ENCODE measurements at places on chromosomes 13 and 19.
A peak's percentile ranks its signal among the peaks of the same experiment; 100 is the strongest.

DNA sequence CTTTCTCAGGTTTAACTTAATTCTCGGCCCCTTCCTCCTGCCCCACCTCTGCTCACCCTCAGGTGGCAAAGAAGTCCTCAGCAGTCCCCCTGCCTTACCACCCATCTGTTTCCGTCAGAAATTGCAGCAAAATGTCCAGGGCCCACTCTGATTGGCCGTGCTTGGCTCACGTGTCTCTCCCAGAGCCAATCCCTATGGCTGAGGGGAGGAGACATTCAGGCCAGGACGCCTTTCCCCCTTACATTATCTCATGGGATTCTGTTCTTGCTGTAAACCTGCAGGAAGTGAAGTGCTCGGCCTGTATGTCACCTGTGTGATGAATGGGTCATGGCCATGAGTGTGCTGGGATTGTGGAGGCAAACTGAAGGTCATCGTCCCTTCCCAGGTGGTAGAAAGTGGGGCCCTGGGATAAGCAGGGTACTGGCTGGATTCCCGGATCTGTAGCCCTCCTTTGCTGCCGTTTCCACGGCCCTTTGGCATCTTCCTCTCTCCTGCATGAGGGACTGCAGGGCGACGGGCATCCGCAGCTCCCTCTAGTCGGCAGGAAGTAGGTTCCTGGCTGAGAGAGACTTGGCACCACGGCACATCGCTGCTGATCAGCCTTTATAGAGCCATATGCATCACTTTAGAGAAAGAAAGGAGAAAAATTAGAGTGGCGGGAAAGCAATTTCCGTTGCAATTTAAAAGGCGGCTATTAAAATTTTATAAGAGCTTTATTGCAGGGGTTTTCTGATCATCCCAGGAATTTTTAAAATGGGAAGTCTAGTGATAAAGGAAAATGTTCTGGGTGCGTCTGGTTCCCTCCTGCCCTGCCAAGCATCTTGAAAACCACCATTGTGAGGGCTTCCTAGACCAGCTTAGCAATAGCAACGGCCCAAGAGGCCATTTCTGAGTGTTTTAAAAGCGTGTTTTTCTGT, 118.2 kb downstream of the SIPA1L3 start:
- DNase-seq: no peak

DNA sequence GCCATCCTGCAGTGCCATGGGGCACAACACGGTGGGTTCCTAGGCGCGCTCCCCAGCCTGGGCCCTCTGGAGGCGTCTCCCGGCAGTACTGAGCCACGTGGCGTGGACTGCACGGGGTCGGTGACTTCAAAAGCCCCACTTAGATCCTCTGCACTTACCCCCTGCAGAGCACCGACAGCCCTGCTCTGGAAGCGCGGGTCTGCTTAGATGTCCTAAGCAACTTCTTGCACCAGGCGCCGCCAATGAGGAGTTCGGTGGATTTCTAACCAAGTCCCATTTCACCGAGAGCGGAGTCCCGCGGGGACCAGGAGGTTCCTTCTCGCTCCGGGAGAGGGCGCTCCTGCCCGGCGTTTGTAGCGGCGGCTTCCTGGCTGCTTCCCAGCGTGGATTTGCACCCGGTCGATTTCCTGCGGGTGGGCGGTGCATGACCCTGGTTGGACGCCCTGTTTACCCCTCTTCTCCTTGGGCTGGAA, 25.2 kb upstream of the ZNF845 start:
- no peak for DNase-seq

- DNase-seq: no peak
Observed at GRCh38 chr13:113756441-113757097, 2.5 kb upstream of the TMEM255B start.

DNA sequence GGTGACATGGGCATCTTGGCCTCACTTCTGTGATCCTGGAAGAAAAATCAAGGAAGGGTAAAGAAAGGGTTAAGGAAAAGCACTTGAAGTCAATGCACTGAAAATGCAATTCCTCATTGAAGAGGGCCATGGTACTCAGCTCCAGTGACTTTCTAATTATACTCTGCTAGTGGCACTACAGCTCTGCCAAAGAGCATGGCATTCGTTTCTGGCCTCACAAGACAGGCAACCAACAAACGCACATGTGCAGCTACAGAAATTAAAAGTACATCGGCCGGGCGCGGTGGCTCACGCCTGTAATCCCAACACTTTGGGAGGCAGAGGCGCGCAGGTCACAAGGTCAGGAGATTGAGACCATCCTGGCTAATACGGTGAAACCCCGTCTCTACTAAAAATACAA, 21.8 kb downstream of the SACS start:
- DNase-seq: no peak

DNA sequence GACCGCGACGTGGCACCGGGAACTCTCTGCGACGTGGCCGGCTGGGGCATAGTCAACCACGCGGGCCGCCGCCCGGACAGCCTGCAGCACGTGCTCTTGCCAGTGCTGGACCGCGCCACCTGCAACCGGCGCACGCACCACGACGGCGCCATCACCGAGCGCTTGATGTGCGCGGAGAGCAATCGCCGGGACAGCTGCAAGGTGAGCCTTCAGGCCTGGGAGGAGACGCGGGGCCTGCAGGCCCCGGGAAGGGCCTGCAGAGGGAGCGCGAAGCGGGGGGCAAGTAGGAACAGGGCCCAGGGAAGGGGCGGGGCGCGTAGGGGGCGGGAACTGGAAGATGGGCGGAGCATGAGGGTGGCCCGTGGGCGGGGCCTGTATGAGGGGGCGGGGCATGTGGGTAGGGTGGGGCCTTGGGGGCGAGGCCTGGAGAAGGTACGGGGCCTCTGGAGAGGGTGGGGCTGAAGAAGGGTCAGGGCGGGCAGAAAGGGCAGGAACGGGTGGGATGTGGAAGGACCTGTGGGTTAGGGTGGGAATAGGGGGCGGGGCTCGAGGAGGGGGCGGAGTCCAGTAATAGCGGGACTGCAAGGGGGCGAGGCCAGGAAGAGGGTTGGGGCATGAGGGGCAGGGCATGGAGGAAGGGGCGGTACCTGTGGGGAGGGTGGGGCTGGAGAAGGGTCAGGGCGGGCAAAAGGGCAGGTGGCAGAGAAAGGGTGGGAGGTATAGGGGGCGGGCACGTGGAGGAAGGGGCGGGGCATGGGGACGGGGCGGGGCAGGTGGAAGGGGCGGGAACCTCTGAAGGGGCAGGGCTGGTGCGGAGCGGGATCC, 2.5 kb downstream of the CFD start:
- peak; percentile 37 for DNase-seq

DNA sequence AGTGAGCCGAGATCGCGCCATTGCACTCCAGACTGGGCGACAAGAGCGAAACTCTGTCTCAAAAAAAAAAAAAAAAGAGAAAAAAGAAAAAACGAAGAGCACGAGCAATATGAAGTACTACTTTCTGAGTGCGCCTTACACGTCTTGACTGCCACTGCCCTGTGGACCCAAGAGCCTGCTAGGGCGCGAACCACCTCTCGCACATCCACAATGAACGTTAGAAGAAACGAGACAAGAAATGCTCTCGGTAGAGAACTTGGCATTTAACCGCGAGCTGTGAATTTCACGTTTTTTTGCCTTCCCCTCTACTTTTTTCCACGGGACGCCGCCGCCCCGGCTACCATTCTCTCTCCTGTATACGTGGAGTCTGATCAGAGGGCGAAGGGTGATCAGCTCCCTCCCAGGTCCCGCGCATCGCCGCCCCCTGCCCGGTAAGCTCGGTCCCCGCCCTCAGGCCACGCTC, 454 bp downstream of the TIMM44 start:
- DNase-seq: no peak

DNA sequence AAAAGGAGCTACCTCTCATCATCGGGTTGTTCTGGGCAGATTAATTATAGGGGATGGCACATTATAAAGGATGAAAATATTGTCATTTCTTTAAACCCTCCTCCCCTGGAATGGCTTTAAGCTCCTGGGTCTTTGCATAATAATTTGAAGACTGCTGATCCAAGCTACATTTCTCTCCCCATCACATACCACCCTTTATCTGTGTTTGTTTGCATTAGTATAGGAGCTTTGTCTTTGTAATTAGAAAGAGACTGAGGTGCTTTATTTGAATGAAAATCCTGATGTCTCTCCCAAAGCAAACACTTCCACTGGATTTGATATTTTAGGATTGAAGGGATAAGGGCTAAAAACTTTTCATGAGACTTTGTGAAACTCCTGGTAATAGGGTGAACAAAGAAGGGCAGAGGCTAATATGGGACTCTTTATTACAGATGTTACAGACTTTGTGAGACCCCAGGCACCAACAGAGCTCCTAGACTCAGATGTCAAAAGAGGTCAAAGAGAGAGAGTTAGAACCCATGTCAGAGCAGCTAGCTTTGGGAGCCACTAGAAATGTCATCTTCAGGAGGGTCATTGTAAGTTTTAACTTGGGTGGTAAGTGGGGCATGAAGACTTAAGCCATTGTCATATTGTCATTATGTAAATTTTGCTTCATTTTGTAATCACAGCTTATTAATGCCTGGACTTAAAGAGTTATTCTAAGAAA, 75.3 kb upstream of the RXFP2 start:
- DNase-seq: no peak

DNA sequence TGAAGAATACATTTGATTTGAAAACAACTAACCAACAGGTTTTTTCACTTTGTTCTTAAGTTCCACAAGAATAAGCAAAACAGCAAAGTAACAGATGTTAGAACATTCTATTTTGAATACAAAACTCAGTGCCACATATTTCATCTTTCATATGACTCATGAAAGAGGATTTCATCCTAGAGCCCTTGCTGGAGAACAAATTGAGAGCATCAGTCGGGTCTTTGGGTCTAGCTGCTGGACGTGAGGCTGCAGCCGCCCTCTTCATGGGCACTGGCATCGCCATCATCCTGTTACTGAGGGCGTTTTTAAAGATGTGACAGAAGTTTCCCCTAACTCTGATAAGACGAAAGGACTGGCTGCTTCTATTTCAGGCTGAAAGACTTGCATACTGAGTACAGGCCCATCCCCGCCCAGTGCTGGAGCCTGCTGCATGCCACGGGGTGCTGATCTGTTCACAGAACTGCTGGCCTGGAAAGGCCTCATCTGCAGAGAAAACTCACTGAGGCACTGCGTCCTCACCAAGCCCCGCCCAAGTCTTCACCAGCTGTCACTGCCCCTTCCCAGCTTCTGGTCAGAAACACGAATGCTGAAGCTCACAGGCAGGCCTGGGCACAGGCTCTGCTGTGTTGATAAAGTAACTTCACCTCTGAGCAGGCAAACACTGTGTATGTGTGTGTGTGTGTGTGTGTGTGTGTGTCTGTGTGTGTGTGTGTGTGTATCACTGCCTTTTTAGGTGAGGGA, 101.4 kb downstream of the TUBGCP3 start:
- no peak for DNase-seq

DNA sequence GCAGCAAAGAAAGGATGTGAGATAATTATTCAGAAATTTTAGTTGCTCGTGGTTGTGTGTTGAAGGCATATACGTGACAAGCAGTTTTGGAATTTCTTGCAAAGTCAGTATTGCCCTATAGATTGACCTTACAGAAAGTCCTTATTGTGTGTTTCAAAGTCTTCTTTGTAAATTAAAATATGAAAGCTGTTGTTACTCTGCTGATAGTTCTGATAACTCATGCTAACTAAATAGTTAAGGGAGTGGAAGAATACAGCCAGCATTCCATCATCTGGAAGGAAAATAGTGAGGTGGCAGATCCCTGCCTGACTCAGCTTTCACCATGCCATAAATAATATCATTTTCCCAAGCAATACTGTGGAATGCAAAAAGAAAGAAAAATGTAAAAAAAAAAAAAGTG, 27.2 kb downstream of the WASF3 start:
- no peak for DNase-seq

GRCh38 chr19:13981988-13982501, 24.1 kb downstream of the RFX1 start:
- DNase-seq: no peak

GRCh38 chr19:46402725-46403124, 10.6 kb downstream of the CCDC8 start:
- DNase-seq: no peak

GRCh38 chr19:16423891-16424290, 47.9 kb downstream of the EPS15L1 start:
- no peak for DNase-seq

DNA sequence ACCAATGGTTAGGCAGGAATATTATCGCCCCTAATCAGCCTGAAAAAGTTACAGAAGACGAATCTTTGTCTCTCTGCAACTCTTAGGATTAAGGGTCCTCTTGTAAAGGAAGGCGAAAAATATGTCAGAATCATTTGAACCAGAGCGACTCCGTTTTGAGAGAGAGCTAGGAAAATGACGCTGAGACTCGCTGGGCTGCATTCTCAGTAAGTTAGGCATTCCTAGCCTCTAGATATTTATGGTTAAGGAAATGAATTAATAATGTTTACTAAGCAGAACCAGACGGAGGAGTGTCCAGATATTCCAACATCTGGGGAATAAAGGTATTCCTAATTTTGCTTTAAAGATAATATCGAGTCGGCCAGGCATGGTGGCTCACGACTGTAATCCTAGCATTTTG, 755 bp upstream of the ZNF726 start:
- no peak for DNase-seq

DNA sequence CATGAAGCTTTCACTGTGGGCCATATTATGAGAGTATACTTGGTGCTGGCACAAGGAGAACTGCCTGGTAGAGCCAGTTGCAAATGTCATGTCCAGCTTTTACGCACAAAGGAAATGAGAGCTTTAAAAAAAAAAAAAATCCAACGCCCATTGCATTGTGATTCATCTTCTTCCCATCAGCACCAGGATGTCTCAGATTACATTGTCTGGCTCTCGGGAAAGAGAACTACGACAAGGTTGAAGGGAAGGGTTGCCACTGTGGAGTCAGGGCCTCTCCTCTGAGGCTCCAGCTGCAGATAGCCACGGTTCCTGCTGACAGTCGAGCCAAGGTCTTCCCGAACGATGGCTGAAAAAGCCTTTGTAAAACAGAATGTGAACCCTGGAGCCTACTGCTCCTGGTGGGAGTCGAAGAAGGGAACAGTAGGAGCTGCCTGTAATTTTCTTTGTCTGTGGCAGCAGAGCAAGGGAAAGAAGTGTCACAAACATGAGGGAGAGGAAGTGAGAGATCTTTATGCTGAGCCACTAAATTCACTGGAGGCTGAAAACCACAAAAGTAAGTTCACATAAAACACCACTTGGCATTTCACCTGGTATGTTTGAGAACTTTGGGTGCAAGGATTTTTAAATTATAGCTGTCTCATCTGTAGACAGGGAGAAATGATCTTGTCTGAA, 704.7 kb downstream of the DIAPH3 start:
- no peak for DNase-seq

GRCh38 chr19:11168568-11168967, 13.0 kb upstream of the SPC24 start:
- no peak for DNase-seq

DNA sequence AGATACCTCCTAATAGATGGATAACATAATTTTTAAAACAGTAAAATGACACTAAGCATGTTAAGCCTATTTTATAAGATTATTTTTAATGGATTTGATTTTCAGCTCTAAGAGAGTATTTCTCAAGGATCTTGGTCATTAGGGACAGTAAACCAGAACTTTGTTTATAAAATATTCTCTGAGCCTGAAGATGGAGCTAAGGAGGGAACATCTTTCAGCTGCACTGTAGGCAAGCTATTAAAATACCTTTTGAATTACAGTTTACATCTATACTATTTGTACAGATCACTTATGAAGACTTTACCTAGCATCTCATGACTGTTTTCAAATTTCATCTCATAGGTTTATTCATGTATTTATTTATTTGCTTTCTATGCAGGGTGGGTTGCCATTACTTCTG, 345.3 kb downstream of the MYO16 start:
- no peak for DNase-seq

- DNase-seq: no peak
Observed at GRCh38 chr13:97621631-97622030, 187.7 kb downstream of the RAP2A start.

Data from NCI-H1105 (cell line).